ENCODE measurements at places on chromosomes 13 and 19. TPM values are rescaled to one million over a fixed set of nuclear protein-coding genes. Genes with fewer than 3 reads are reported as not detected.
A peak's percentile ranks its signal among the peaks of the same experiment; 100 is the strongest.

ZNF112 gene
- total RNA-seq = 3.6 TPM

GRCh38 chr19:6394831-6395230 lies 1.9 kb upstream of the GTF2F1 start:
- peaks cover 17% of the 10 kb centered on the region for H3K4me1 ChIP-seq
- H3K27ac ChIP-seq = peak overlapping the region; percentile 58
- peaks cover 7% of the 10 kb centered on the region for H3K27me3 ChIP-seq
- peak overlapping the region; percentile 29 for H3K4me3 ChIP-seq
- peaks cover 19% of the 10 kb centered on the region for H3K36me3 ChIP-seq

PRKCG gene
- total RNA-seq = 0.28 TPM

- no peaks in the 10 kb centered on the region for H3K4me1 ChIP-seq
- no peak overlapping the region for H3K27ac ChIP-seq
- H3K4me3 ChIP-seq = no peak overlapping the region
Observed at GRCh38 chr19:1680976-1681375, 28.6 kb upstream of the TCF3 start.

ZNF880 gene
- total RNA-seq = 8.9 TPM

DNA sequence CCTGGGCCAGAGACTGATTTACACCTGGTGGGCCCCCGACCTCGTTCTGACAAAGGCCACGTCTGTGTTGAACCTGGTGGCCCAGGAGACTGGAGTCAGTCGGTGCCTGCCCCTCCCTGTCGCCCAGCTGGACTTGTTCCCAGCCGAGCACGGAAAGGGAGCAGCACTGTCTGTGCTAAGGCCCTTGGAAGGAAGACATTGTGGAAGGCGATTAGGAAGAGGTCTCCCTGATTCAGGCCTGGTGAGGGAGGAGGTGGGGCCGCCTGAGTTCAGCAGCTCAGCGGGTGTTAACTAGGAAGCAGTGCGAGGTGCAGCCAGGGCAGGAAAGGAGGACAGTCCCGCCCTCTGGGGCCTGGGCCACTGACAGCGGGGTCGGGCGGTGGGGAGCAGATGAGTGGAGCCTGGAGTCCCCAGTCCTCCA lies 64.7 kb downstream of the GPR12 start:
- H3K27me3 ChIP-seq = peaks cover 6% of the 10 kb centered on the region
- no peak overlapping the region for H3K4me3 ChIP-seq
- H3K36me3 ChIP-seq = peaks cover 22% of the 10 kb centered on the region

GRCh38 chr13:113534236-113534860 lies 43.8 kb upstream of the DCUN1D2 start:
- DNase-seq = no peak
- H3K4me1 ChIP-seq = no peaks in the 10 kb centered on the region
- H3K4me3 ChIP-seq = no peak overlapping the region
- peaks cover 42% of the 10 kb centered on the region for H3K36me3 ChIP-seq
- peaks cover 2% of the 10 kb centered on the region for H3K27me3 ChIP-seq
- H3K27ac ChIP-seq = no peak overlapping the region

DNA sequence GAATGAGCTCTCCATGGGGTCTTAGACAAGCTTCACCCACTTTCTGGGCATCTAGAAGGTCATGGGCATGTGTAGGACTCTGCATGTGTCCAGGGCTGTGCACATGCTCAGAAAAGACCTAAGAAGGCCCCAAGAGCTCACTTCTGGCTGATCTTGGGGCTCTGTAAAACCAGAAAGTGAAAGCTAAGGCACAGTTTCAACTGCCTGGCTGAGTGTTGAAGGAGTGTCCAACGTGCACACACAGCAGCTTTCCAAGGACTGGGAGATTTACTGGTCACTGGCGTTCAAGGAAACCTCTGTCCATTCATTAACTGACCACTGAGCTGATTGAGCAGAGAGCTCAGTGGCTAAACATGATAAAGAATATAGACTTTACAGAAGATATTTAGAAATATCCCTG lies 137.9 kb downstream of the KATNAL1 start:
- H3K36me3 ChIP-seq = no peaks in the 10 kb centered on the region
- H3K4me3 ChIP-seq = no peak overlapping the region

DNA sequence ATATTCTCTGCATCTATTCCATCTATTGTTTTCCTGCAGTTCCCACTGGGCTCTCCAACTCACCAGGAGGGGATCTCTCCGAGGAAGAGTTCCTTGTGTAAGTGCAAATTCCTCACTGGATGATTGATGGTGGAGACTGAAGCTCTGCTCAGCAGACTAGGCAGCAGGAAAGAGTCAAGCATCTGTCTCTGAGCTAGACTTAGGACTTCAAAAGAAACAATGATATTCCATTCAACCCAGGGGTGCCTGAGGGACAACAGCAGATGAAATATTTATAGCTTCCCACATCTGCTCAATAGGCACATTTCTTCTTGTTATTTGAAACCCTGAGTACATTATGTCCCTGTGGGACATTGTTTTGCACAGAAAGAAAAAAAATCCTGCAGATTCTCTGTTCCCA lies at the start of the genes OR7A5 and OR7C1:
Gene OR7A5 (minus strand): TSS at position 175 of the 400 bp plus-strand sequence. CDS start 6,944 bp downstream, outside the sequence.
Gene OR7C1 (minus strand): TSS at position 175 of the 400 bp plus-strand sequence. CDS start 35,049 bp downstream, outside the sequence.
- no peaks in the 10 kb centered on the region for H3K36me3 ChIP-seq
- H3K27ac ChIP-seq = no peak within 1 kb of the TSS
- no peak within 1 kb of the TSS for H3K4me3 ChIP-seq
- H3K27me3 ChIP-seq = no peaks in the 10 kb centered on the region
- DNase-seq = no peak
- H3K4me1 ChIP-seq = no peaks in the 10 kb centered on the region

- H3K27ac ChIP-seq = no peak overlapping the region
- no peak for DNase-seq
- H3K4me1 ChIP-seq = no peaks in the 10 kb centered on the region
- peaks cover 8% of the 10 kb centered on the region for H3K27me3 ChIP-seq
Observed at GRCh38 chr19:280541-281009, 10.6 kb downstream of the PLPP2 start.

F7 gene
- total RNA-seq = not detected

DNA sequence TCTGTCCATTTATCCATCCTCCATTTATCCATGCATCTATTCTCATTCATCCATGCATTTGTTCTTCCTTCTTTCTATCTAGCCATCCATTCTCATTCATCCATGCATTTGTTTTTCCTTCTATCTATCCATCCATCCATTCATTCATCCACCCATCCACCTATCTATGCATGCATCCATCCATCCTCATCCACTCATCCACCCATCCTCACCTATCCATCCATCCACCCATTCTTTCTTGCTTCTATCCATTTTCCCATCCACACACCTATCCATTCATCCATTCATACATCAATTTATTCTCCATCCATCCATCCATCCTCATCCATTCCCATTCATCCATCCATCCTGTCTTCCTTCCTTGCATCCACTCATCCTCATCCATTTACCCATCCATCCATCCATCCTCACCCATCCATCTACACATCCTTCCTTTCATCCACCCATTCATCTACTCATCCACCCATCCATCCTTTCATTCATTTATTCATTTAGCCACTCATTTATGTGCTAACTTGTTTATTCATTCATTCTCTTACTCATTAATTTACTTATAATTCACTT lies 20.3 kb downstream of the ACTL9 start:
- H3K4me3 ChIP-seq = no peak overlapping the region
- no peaks in the 10 kb centered on the region for H3K4me1 ChIP-seq
- H3K27me3 ChIP-seq = no peaks in the 10 kb centered on the region
- no peak overlapping the region for H3K27ac ChIP-seq

- peak overlapping the region; percentile 77 for H3K4me3 ChIP-seq
- H3K36me3 ChIP-seq = no peaks in the 10 kb centered on the region
- peak; percentile 84 for DNase-seq
- H3K27ac ChIP-seq = peak overlapping the region; percentile 96
Observed at GRCh38 chr13:29435125-29435911, 160.2 kb downstream of the SLC7A1 start.

GRCh38 chr13:91241221-91241933 lies 106.1 kb upstream of the MIR17HG start:
- no peak overlapping the region for H3K27ac ChIP-seq
- no peaks in the 10 kb centered on the region for H3K4me1 ChIP-seq
- H3K27me3 ChIP-seq = no peaks in the 10 kb centered on the region
- H3K36me3 ChIP-seq = no peaks in the 10 kb centered on the region

DNA sequence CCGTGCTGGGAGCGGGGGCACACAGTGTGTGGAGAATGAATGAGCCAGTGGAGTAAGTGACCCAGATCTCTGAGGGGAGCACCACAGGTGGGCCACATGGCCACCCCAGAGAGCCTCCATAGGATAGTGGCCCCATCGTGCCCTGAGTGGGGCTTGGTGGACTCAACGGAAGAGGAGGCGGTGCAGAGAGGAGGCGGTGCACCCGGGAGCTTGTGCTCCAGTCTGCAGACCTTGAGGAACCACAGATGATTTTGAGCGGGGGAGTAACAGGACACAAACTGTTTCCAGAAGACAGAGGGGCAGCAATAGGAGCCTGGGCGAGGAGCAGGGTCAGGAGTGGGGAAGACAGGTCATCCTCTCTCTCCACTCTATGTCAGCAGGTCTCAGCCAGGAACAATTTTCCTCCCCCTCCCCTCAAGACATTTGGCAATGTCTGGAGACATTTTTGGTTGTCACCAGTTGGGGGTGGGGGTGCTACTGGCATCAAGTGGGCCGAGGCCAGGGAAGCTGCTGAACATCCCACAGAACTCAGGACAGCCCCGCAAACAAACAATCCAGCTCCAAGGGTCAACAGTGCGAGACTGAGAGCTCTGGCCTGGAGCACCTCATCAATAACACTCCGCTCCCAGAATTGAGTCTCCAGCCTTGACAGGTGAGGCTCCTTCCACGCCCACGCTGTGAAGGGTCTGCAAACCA lies 182.2 kb downstream of the USP12 start:
- no peak overlapping the region for H3K4me3 ChIP-seq
- H3K4me1 ChIP-seq = peaks cover 26% of the 10 kb centered on the region
- no peak overlapping the region for H3K27ac ChIP-seq

- no peak for DNase-seq
- peaks cover 57% of the 10 kb centered on the region for H3K4me1 ChIP-seq
- H3K4me3 ChIP-seq = peak overlapping the region; percentile 61
- no peaks in the 10 kb centered on the region for H3K27me3 ChIP-seq
- H3K36me3 ChIP-seq = peaks cover 11% of the 10 kb centered on the region
- peak overlapping the region; percentile 90 for H3K27ac ChIP-seq
Observed at GRCh38 chr19:46350029-46350757, 3.3 kb downstream of the PPP5C start.

PLPPR3 gene
- 0.20 TPM for total RNA-seq

- peak; percentile 87 for DNase-seq
- H3K4me3 ChIP-seq = peak overlapping the region; percentile 86
- peaks cover 6% of the 10 kb centered on the region for H3K27me3 ChIP-seq
Observed at GRCh38 chr19:41226053-41226873, 7.2 kb downstream of the AXL start.

PEPD gene
- total RNA-seq = 70.9 TPM

- no peak overlapping the region for H3K4me3 ChIP-seq
- H3K4me1 ChIP-seq = no peaks in the 10 kb centered on the region
- no peak overlapping the region for H3K27ac ChIP-seq
- DNase-seq = no peak
- H3K27me3 ChIP-seq = peaks cover 3% of the 10 kb centered on the region
Observed at GRCh38 chr19:51070334-51071094, 5.6 kb upstream of the KLK13 start.
